Uterine smooth muscle cell (primary cell): ENCODE measurements at places on chromosomes 3 and 15. TPM values are rescaled to one million over a fixed set of nuclear protein-coding genes. Genes with fewer than 3 reads are reported as not detected.

BCL6 gene
- total RNA-seq, result 17.0 and 29.1 TPM in 2 replicates

GPR149 gene
- not detected in 2 replicates for total RNA-seq

ERICH6 gene
- total RNA-seq, result 0.22 TPM in 1 of 2 replicates, not detected in the other

TRPM1 gene
- not detected in 2 replicates for total RNA-seq

CNTN4 gene
- total RNA-seq, result 0.12 and 1.00 TPM in 2 replicates

DCLK3 gene
- under 0.01 TPM in 1 of 2 replicates, not detected in the other for total RNA-seq

CD200 gene
- total RNA-seq, result 0.44 and 2.9 TPM in 2 replicates

GPR156 gene
- total RNA-seq, result 0.37 and 0.55 TPM in 2 replicates

ENTPD3 gene
- total RNA-seq, result not detected in 2 replicates
